ENCODE measurements at places on chromosomes 13 and 19.

DNA sequence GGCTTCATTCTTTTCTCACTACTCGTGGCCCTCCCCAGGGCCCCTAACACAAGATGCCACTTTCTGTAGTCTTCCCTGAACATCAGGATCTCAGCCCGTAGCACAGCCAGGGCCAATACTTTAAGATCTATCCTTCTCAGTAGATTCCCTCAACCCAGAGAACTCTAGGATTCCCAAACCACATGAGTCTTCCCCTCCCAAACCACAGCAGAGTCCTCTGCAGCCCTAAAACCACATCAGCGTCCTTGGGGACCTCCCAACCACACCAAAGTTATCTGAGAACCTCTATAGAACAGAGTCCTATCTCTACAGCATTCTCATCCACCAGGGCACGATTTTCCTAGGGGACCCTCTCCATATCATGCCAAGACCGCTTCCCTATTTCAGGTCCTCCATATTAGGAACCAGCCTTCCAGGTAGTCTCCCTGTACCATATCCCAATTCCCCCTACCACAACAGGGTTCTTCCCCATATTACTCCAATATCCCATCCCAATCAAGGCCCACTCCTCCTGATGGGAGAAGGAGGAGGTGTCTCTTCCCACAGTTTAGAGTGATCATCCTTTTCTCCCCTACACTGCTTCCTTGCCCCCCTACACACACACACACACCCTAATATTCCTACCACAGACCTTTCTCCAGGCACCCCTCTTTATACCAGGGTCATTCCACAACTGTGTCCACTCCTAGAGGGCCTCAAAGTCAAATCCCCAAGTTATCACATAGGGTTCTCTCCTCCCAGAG, 1.4 kb downstream of the DYRK1B start:
- no peak for DNase-seq

DNA sequence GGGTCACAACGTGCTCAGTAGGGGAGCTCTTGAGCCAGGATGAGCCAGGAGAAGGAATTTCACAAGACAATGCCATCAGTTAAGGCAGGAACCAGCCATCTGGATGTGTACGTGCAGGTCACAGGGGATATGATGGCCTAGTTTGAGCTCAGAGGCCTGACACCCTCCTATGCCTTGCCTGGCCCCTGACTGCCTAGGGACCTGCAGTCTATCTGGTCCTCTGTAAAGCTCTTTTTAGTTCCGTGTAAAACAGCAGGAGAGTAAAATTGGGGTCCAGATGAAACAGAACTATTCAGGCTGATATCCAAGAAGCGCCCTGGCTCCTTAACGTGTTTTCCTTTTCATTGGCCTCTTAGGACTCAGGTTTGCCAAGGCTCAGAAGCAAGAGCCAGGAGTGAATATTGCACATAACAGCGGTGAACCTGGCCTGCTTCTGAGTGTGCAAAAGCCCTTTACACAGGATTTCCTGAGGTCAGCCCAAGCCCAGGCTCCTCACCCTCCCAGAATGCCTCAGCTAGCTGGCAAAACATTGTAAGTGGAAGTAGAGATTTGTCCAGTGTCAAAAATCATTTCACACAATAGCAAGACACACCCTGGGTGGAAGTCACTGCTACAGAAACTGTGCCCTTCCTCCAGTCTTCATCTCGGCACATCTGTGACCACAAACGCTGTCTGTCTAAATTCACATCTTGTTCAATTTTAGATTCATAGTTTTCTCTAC, 777.2 kb downstream of the UQCRFS1 start:
- peak; percentile 47 for DNase-seq

GRCh38 chr13:19239114-19239860, 57.7 kb upstream of the TUBA3C start:
- DNase-seq, result no peak

DNA sequence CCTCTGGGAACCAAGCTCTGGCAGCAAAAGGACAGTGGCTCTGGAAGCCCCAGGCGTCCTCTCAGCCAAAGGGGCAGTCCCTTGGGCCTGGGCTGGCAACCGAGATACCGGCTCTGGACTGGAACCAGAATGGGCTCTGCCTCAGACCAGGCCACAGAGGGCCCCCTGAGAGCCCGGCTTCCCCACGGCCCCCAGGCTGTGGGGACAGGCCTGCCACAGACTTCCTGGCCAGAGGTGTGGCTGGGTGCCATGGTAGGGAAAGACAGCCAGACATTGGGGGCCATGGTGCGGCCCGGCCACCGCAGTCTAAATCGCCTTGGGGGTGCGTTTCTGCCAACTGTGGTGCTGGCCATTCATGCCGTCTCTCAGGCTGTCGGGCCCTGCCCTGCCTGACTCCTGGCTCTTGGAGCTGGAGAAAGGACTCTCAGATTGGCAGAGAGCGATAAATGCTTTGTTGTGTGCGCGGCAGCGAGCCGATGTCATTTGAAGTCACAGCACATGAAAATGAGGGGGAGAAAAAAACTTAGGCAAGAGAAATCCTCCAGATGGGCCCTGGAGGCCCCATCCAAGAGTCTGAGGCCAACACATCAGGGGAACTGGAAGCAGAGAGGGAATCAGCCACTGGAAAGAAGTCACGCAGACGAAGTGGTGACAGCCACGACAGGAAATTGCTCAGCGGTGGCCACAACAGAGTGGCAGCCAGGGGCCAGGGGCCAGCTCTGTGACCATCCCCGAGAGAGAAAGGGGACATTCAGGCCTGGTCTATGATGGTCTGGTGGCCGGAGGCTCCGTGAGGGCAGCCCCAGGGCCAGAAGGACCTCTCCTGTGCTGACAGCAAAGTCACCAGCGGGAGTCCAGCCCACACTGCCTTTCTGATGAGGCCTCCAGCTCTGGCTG, 26.5 kb downstream of the SH3GL1 start:
- DNase-seq, result no peak

DNA sequence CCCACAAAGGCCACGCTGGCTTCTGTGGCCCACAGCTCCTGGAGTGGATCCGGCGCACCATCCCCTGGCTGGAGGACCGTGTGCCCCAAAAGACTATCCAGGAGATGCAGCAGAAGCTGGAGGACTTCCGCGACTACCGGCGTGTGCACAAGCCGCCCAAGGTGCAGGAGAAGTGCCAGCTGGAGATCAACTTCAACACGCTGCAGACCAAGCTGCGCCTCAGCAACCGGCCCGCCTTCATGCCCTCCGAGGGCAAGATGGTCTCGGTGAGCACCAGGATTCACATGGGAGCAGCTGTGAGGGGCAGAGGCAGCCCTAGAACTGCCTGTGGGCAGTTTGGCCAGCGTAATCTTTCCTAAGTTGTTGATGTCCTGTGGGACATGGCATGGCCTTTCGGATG, 27.2 kb downstream of the CAPN12 start:
- DNase-seq, result no peak

GRCh38 chr13:52842441-52842840, 6.0 kb downstream of the PCDH8 start:
- no peak for DNase-seq

GRCh38 chr13:36850790-36851438, 31.9 kb downstream of the RFXAP start:
- peak; percentile 29 for DNase-seq

DNA sequence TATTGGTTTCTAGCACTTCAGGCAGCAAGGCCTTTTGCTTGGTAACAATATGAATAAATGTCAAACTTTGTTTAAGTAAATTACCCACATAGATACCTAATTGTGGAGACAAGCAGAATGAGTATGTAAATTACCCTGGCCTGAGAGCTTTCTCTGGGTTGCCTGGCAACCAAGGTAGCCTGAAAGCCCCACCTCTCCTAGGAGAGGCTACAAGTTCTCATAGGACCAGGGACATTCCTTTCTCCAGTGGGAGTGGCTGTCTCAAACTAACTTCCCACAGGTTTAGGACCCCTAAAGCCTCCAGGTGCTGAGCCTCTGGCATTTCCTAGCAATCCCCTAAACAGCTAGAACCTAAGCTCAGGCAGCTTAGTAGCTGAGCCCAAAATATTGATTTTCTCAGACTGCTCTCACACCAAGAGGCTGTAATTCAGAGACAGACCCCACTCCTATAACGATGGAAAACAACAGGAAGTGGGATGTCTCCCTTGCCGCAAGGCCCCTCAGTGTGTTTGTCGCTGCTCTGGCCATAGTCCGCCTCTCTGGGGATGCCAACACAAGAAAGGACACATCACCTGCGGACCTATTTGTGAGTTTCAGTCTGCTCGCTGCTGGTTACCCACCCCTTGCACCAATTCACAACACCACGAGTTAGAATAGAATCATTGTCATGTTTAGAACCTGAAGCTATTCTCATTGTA, 207.3 kb downstream of the DLEU7 start:
- DNase-seq, result peak; percentile 70

DNA sequence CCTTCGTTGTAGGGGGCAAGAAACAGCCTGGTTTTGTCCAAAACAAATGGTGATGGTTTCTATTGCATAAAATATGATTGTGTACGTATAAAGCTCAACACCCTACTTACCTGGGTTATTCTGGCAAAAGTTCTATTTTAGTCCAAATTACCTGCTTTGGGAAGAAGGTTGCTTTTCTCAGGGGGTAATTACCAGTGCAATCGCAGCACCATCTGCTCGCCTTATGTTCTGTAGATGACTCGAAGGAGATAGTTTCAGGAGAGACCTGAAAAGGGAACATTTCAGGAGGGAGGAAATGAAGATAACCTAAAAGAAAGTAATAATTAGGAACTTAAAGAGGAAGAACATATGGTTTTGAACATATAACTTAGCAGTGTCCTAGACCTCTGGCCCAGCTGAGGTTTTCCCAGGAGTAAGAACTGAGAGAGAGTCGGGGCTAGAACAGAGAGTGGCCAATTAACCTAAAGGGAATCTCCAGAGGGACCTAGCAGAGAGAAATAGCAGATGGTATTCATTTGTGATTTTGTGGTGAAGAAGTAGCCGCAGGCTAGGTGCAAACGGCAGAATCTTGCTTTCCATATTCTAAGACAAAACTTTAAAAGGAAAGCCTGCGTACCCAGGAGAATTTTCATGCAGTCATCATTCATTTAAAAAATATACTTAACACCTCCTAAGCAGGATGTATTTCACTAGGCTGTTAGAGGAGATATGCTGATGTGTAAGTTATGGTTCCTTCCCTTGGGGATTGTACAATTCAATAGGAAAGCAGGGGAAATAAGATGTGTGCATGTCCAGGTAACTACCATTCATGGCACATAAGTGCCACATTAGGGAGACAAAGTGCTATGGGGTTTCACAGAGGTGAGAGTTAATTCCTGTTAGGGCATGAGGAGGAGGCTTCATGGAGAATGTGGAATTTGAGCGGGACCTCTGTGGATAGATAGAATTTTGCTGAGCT, 113.0 kb upstream of the SLC10A2 start:
- no peak for DNase-seq

DNA sequence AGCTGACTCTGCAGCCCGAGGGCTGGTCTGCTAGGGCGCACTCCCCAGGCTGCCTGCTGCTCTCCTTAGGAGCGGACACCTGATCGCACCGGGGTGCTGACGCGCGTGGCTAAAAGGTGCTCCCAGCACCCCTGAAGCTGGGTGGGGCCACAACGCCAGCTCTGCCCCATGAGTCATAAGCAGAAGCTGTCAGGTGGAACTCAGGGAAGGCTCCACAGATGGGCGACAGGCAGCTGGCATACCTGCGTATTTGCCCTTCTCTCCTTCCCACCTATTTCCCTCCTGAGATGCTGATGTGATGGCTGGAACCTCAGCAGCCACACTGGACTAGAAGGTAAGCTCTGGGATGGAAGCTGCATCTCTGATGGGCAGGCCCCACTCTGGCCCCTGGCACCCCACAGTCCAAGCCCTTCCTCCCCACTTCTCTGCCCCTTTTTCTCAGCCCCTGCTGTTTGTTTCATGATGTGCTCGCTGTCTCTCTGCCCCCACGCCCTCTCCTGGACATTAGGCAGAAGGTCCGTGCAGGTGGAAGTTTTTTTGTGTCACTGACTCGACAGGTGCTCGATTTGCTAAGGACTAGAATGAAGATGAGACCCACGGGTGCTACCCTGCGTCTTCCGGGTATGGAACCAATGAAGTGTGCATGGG, 30.3 kb upstream of the CACTIN start:
- no peak for DNase-seq

GRCh38 chr19:30105316-30105715, 163.3 kb downstream of the URI1 start:
- no peak for DNase-seq

- DNase-seq, result no peak
Observed at GRCh38 chr19:21699197-21699596, 68.2 kb downstream of the ZNF100 start.

DNA sequence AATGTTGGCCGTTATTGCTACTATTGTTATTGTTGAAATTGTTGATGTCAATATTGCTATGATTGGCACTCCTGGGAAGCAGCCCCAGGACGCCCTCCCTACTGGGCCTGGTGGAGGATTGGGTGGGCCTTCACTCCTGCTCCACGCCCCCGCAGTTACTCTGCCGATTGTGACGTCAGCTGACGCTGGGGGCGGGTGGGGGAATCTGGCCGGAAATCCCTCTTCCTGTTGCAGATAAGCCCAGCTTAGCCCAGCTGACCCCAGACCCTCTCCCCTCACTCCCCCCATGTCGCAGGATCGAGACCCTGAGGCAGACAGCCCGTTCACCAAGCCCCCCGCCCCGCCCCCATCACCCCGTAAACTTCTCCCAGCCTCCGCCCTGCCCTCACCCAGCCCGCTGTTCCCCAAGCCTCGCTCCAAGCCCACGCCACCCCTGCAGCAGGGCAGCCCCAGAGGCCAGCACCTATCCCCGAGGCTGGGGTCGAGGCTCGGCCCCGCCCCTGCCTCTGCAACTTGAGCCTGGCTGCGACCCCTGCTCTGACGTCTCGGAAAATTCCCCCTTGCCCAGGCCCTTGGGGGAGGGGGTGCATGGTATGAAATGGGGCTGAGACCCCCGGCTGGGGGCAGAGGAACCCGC, at the start of gene ETV2:
TSS of gene ETV2 (plus strand) at position 231 of the 637 bp plus-strand sequence. CDS start 716 bp downstream, outside the sequence.
- DNase-seq, result peak; percentile 32

- DNase-seq, result no peak
Observed at GRCh38 chr13:35843272-35843671, 287.9 kb downstream of the DCLK1 start.

DNA sequence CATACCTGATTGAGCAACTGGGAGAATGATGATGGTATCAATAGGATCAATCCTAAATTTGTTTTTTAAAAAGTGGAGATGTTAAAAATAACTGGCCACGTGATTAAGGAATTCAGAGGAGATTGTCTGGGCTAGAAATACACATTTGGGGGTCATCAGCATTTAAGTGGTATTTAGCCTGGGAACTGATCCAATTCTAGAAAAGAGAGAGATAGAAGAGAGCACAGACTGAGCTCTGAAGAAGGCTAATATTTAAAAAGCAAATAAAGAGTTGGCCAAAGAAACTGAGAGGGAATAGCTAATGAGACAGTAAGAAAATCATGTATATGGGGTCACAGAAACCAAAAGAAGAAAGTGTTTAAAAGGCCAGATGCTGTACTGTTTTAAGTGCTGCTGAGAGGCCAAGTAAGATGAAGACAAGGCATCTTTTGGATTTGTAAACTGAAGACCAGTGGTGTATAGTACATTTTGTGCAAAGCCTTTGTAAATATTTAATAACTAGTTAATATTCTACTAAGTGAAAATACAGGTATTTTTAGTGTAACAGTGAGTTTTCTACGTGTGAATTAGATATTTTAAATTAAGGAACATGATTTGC, 40.2 kb downstream of the UBL3 start:
- no peak for DNase-seq

DNA sequence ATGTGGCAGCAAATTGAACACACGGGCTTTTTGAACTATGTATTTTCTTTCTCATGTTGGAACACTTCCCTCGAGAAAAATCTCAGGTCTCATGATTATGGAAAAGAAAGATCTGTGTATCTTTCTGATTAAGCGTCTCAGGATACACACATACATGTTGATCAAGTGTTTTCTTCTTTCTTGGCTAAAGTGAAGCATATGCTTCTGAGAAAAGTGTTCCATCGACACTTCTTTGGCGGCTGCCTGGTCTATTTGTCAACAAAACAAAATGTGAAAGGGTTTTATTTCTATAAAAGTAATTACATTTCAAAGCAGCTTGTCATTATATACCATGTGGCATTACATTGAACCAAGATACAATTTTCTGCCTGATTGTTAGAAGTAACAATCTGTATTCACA, 157.5 kb downstream of the DLEU7 start:
- no peak for DNase-seq

Data from NAMALWA (cell line).